Fibroblast of the conjunctiva (primary cell): ENCODE measurements at places on chromosomes 16 and 17.
A peak's percentile ranks its signal among the peaks of the same experiment; 100 is the strongest.

DNA sequence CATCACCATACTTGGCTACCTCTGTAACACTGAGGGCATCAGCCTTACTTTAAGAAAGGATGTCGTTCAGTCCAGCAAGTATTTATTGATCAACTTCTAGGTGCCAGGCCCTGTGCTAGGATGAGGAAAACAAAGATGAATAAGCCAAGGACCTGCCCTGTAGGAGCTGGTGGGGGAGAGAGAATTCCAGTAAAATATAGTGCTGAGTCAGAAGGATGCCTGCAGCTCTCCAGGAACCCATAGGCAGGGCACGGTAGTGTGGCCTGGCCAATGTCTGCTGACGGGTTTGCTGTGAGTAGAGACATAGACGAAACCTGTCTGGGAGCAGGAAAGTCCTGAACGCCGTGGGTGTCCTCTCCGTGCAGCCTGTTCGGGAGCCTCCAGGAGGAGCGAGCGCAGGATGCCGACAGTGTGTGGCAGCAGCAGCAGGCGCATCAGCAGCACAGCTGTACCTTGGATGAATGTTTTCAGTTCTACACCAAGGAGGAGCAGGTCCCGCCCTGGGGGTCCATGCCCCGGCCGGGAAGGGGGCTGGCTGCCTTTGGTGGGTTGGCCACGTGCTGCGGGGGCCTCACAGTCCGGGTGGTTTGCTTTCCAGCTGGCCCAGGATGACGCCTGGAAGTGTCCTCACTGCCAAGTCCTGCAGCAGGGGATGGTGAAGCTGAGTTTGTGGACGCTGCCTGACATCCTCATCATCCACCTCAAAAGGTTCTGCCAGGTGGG is 55.6 kb downstream of the USP43 start:
- DNase-seq: no peak

- no peak for DNase-seq
Observed at GRCh38 chr17:38877130-38877851, 7.4 kb downstream of the LASP1 start.

DNA sequence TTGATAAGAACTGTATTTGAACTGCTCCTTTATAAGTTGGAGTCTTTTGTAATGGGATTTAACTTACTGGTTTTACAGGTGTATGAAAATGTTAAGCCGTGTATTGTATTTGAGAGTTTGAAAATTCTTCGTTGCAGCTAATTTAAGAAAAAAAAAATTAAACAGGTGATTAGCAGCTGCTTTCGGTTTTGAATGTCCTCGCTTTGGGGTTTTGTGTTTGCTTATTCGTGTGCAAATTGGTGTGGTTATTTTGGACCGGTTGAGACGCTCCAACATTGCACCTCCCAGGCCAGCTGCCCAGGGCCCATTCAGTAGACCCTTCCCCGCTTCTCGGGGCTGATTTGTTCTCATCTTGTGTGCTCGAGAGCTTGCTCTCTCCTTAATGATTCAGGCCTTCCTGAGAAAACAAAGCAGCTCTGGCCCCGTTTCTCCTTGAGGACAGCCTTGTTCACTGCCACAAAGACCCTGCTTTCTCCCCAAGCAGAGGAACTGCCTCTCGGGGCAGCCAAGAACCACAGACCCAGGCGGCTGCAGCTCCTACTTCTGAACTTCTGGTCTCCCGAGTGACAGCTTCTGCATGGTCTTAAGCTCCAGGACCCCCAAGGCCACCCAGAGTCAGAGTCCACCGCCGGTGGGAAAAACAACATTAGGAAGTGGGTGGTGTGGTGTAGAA is 100.5 kb downstream of the MSI2 start:
- no peak for DNase-seq

DNA sequence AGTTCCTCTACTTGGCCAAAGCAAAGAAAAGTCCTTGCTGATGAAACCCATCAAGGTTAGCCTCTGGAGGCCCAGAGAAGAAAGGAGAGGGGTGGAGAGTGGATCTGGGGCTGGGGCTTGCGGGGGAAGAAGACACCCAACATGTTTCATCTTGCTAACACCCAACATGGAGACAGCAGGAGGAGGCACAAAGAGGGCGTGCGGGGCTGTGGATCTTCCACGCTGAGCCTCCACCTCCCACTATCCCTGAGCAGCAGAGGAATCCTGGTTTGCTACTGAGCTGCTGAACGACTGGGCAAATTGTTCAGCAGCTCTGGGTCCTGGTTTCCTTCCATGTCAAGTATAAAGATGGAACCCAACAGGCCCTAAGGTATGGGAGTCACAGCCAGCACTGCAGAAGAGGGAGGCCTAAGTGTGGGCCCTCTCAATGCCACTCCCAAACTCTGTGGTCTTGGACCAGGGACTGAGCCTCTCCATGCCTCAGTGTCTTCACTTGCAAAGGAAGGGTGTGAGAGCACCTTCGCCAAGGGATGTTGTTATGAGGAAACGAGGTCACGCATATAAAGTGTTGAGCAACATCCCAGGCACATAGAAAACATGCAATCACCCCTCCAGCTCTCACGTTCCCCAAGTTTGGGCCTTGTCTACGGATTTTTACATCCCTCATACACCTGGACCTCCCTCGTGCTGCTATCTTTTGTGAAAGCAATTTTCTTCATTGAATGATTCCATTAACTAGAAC is 122.5 kb downstream of the XYLT1 start:
- no peak for DNase-seq

- no peak for DNase-seq
Observed at GRCh38 chr16:1225051-1225451, at the start of gene TPSG1. TPSG1 (minus strand) TSS chr16:1225268; CDS start chr16:1225252, 16 bp downstream.

DNA sequence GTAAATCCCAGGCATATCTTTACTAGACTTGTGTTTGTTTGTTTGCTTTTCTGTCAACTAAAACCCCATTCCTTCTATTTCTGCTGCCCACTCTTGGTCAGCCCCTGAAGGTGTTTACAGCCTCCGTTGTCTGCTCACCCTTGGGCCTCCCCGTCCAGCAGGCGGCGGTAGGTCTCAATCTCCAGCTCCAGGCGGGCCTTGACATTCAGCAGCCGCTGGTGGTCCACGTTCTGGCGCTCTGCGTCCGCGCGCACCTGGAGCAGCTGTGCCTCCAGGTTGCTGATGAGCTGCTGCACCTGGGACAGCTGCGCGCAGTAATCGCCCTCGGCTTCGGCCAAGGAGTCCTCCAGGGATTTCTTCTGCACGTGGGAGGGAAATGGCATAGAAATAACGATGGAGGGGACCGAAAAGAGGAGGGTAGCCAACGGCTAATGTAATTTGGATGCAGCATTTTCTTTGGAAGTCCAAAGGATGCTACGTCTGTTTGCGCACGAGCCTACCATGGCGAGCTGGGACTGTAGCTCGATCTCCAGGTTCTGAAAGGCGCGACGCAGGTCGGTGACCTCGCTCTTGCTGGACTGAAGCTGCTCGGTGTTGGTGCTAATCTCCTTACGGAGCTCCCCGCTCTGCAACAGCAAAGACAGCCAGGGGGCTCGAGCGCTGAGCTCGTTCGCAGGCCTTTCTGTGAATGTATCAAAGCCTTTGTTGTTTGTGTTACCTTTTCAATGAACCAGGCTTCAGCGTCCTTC is 3.9 kb downstream of the KRT12 start:
- no peak for DNase-seq

- peak; percentile 24 for DNase-seq
Observed at GRCh38 chr17:48351911-48352332, 78.1 kb downstream of the SKAP1 start.

DNA sequence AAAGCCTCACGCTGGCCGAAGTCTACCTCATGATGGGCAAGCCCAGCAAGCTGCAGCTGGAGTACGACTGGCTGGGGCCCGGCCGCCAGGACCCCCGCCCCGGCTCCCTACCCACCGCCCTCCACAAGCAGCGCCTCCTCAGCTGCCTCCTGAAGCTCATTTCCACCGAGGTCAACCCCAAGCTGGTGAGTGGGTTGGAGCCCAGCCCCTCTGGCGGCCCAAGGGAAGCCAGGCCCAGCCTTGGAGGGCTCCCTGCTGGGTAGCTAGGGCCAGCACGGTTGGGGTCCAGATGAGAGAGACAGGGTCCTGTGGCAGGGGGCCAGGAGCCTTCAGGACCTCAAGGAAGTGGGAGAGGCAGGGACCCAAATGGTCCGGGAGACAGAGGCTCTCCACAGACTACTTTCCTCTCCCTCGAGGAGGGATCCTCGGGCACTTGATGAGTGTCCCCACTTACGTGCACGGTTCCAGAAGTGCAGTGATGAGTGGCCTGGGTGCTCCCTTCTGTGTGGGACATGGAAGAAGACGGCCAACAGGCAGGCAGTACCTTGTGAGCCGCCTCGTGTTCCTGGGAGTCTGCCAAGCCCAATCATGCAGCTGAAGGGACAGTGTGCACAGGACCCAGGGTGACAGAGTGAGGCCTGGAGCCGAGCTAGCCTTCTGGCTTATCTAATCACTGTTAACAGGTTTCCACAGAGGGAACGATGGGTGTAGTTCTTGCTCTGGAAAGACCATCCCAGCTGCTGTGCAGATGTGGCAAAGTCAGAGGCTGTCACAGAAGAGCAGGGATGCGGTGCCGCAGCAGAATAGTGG is 21.1 kb upstream of the JPT2 start:
- no peak for DNase-seq

- no peak for DNase-seq
Observed at GRCh38 chr17:69870091-69870530, 204.9 kb upstream of the KCNJ16 start.

GRCh38 chr17:50165466-50165865 is 339 bp upstream of the SGCA start:
- no peak for DNase-seq

DNA sequence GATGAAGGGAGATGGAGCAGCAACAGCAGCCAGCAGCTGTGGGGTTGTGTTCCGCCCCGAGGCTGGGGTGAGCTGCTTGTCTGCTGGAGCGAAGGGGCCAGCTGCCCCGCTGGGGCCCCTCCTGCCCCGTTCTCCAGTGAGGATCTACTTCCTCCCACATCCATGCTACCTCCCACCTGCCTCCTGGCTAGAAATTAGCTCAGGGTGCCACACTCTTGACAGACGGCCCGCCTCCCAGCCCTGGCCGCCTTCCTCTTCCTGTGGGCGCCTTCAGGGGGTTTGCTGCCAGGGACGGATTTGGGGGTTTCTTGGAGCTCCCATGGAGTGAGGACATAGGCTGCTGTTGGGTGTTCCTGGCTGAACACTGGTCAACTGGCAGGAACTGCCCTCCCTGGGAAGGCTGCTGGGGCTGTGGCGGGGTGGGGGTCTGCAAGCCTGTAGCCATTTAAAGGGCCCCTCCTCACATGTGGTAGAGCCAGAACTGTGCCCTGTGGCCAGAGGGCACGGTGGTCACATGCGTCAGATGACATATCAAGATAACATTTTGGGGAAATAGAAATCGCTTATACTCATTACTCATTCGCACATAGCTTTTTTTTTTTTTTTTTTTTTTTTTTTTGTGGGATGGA is 13.1 kb downstream of the TBC1D24 start:
- DNase-seq: no peak

DNA sequence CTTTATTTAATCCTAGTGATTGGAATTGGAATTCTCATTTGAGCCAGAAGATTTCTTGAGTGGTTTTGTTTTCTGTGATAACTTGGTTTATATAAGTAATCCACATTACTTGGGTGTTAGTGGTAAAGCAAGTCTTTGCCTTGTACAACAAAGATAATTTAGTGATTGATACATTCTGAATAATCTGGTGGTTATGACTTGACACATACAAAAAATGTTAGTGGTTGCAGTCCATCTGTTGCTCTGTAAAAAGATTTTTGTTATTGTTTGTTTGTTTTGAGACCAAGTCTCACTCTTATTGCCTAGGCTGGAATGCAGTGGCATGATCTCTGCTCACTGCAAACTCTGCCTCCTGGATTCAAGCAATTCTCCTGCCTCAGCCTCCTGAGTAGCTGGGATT is 13.2 kb downstream of the OMG start:
- no peak for DNase-seq

GRCh38 chr16:74700116-74700437 is 585 bp downstream of the MLKL start:
- no peak for DNase-seq

DNA sequence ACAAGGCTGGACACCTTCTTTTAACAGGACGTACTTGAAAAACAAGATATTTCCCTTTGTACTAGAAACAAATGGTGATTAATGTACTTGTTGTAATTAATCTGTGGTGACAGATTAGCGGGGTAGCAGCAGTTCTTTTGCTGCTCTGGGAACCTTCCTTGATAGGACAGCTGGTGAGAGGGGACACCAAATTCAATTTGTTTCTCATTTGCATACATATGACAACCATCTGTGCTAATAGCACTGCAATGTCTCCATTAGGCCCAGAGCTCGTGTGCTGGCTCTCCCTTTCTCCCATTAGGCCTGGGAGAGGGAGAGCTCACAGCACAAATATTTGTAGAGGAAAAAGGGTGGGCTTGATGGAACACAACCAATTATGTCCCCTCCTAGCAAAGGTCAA is 221.0 kb upstream of the HS3ST3A1 start:
- DNase-seq: no peak

GRCh38 chr16:66324815-66325515 is 41.5 kb upstream of the CDH5 start:
- no peak for DNase-seq

DNA sequence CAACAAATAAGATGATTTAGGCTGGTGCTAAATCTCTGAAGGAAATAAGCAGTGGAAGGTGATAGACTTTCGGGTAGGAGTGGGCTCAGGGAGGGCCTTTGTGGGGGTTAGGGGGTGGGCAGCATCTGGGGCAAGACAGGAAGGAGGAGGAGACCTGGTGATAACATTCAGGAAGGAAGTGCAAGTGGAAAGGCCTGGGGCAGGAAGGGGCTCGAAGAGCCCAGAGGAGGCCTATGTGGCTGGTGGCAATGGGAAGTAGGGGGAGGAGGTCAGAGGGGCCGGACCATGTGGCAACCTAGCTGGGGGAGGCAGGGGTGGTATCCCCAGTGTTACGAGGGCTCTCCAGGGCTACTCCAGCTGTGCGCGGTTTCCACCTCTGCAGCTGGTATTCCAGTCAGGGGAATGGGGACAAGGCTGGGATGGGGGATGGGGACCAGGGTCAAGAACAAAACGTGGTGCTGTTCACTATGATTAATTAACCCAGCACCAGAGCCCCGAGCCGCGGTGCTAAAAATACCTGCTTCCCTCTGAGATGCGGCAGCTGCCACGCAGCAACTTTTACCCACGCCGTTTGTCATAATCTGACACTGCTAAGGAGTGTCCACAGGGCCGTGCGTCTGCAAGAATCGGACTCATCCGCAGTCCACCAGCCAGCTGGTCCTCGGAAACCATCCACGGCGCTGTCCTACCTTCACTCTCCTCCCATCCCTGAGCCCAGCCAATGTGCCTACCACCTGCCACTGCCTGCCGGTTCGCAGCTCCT is 5.2 kb upstream of the CCDC182 start:
- no peak for DNase-seq

DNA sequence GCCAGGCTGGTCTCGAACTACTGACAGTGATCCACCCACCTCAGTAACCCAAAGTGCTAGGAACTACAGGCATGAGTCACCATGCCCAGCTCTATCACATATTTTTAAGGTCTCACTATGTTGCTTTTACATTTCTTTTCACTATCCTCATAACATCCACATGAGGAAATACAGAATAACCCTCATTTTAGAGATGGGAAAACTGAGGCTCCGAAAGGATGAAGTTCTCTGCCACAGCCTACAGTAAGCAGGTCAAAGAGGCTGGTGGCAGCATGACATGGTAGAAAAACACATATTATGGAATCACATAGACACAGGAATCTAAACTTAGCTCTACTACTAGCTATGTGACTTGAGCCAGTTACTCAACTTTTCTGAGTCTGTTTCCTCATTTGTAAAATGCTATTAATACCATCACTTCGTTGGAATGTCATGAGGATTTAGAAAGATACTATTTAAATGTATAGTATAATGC is 32.2 kb downstream of the APPBP2 start:
- DNase-seq: no peak

GRCh38 chr16:49338611-49339265 is 34.9 kb upstream of the C16orf78 start:
- DNase-seq: no peak

- DNase-seq: no peak
Observed at GRCh38 chr16:68344252-68344651, 33.4 kb downstream of the PRMT7 start.

GRCh38 chr16:87194172-87194571 is 123.0 kb downstream of the C16orf95 start:
- no peak for DNase-seq
